ENCODE measurements at places on chromosomes 6 and 20. TPM values are rescaled to one million over a fixed set of nuclear protein-coding genes. Genes with fewer than 3 reads are reported as not detected.

Gene ARFGEF3
- polyA plus RNA-seq, result 0.21 TPM

Gene ZBTB12
- polyA plus RNA-seq, result 2.6 TPM

Gene CCN2
- 213 TPM for polyA plus RNA-seq

Gene MAPK13
- polyA plus RNA-seq, result 30.1 TPM

Gene PSMG4
- 24.9 TPM for polyA plus RNA-seq

Gene AGER
- 81.3 TPM for polyA plus RNA-seq

Gene HCRTR2
- 0.07 TPM for polyA plus RNA-seq

Gene FILIP1
- polyA plus RNA-seq, result 1.8 TPM

Gene PRRT1
- 6.1 TPM for polyA plus RNA-seq

Gene CCN6
- polyA plus RNA-seq, result 0.18 TPM

Gene SUMO4
- polyA plus RNA-seq, result 0.25 TPM

Gene VIP
- 2.3 TPM for polyA plus RNA-seq

Gene VSTM2L
- polyA plus RNA-seq, result 2.7 TPM

Gene FNDC1
- polyA plus RNA-seq, result 0.07 TPM

Gene DSP
- 64.6 TPM for polyA plus RNA-seq

Gene CEP250
- 12.5 TPM for polyA plus RNA-seq

Gene MLN
- polyA plus RNA-seq, result 8.7 TPM

Gene HSPA12B
- polyA plus RNA-seq, result 2.3 TPM
